ENCODE measurements at places on chromosomes 3 and 15. TPM values are rescaled to one million over a fixed set of nuclear protein-coding genes. Genes with fewer than 3 reads are reported as not detected.

- DNase-seq = no peak
- H3K27me3 ChIP-seq = peaks cover 2% of the 10 kb centered on the region
These were observed 91.0 kb downstream of the CPN2 start for GRCh38 chr3:194259982-194260766.

GRCh38 chr3:16490062-16490619 is 23.4 kb downstream of the RFTN1 start:
- no peak overlapping the region for H3K4me3 ChIP-seq
- no peak for DNase-seq
- no peaks in the 10 kb centered on the region for H3K4me1 ChIP-seq
- H3K27ac ChIP-seq = no peak overlapping the region
- peaks cover 2% of the 10 kb centered on the region for H3K27me3 ChIP-seq
- H3K36me3 ChIP-seq = peaks cover 3% of the 10 kb centered on the region

DNA sequence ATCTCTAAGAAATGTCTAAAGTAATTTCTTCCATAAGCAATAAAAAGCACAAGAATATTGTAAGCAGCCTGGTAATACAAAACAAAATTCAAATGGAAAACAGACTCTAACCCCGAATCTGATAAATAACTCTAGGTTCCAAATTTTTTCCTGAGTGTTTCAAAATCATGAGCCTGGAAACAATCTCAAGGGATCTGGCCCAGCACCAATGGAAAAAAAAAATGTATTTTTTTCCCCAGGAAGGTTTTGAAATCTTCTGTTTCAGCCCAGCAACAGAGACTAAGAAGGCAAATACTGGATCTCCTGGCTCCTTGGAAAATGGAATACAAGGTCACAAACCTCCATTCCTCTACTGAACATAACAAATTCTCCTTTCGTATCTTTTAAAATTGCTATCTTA is 13.0 kb downstream of the TBC1D2B start:
- H3K27me3 ChIP-seq = no peaks in the 10 kb centered on the region
- no peak overlapping the region for H3K27ac ChIP-seq
- no peak for DNase-seq
- H3K4me1 ChIP-seq = peaks cover 40% of the 10 kb centered on the region

The CIDEC gene
- not detected for total RNA-seq
